Jurkat, Clone E6-1 (cell line): ENCODE measurements at places on chromosomes 3 and 15.

DNA sequence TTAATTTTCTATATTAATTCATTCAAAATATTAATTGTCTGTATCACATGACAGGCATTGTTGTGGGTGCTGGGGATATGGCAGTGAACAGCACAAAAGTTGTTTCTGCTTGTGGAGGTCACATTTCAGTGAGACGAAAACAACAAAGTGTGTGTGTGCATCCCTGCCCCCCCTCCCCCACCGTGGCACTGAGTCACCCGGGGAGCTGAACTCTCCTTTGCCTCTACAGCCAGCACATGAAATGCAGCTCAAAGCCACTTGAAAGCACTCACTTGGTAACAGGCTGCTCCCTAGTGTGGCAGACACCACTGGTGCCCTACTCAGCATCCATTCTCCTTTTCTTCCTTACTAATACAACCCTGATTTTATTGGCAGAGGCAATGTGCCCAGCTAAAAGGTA is 16.9 kb upstream of the SCAMP5 start:
- DNase-seq, result peak; percentile 34

DNA sequence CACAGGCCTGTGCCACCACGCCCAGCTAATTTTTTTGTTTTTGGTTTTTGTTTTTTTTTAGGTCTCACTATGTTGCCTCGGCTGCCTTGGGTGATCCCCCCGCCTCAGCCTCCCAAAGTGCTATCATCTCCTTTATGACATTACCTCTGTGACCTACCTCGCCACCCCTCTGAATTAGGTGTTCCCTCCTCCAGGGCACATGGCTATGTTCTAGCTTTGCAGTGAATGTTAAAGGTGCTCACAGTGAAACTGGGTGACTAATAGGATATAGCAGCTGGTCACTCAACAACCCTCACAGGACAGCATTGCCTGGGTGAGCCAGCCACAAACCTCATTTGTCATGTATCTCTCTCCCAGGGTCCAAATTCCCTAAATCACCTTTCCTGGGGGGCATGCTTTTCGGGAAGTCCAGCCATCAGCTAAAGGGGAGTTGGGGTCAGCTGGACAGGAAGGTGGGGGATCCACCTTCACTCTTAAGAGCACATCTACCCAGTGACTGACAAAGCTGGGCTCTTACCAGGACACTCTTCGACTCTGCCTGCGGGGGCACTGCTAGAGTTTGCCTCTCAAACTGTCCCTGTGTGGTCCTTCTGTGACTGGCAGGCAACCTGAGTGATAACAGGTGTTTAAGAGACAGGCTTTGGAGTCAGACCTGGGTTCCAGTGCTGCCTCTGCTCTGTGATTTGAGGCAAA is 1.6 kb upstream of the TTLL3 start:
- peak; percentile 30 for DNase-seq

GRCh38 chr15:60975218-60975617 is 253.9 kb downstream of the RORA start:
- no peak for DNase-seq

- peak; percentile 59 for DNase-seq
These were observed 1.2 kb upstream of the LCTL start for GRCh38 chr15:66566963-66567531.

GRCh38 chr3:69791106-69791505 is 51.8 kb downstream of the MITF start:
- DNase-seq, result no peak

GRCh38 chr15:74291101-74292071 is 55.3 kb downstream of the CCDC33 start:
- peak; percentile 78 for DNase-seq

GRCh38 chr3:12752102-12752501 is 7.0 kb downstream of the TMEM40 start:
- no peak for DNase-seq

GRCh38 chr3:81416812-81417211 is 344.6 kb downstream of the GBE1 start:
- no peak for DNase-seq

GRCh38 chr15:73629798-73630429 is 3.3 kb downstream of the NPTN start:
- DNase-seq, result no peak

- no peak for DNase-seq
These were observed 34.2 kb downstream of the BDH1 start for GRCh38 chr3:197521277-197522182.

GRCh38 chr3:16433701-16434151 is 79.8 kb downstream of the RFTN1 start:
- no peak for DNase-seq
